ENCODE measurements at places on chromosomes 11 and 22. TPM values are rescaled to one million over a fixed set of nuclear protein-coding genes. Genes with fewer than 3 reads are reported as not detected.
A peak's percentile ranks its signal among the peaks of the same experiment; 100 is the strongest.

KCNK7 gene
- not detected for total RNA-seq

HYOU1 gene
- 303 TPM for total RNA-seq

KRTAP5-2 gene
- not detected for total RNA-seq

PIH1D2 gene
- total RNA-seq, result 1.4 TPM

C11orf52 gene
- total RNA-seq, result 5.0 TPM

FLRT1 gene
- 0.14 TPM for total RNA-seq

FZD4 gene
- total RNA-seq, result 7.5 TPM

UCP3 gene
- 1.6 TPM for total RNA-seq

DNA sequence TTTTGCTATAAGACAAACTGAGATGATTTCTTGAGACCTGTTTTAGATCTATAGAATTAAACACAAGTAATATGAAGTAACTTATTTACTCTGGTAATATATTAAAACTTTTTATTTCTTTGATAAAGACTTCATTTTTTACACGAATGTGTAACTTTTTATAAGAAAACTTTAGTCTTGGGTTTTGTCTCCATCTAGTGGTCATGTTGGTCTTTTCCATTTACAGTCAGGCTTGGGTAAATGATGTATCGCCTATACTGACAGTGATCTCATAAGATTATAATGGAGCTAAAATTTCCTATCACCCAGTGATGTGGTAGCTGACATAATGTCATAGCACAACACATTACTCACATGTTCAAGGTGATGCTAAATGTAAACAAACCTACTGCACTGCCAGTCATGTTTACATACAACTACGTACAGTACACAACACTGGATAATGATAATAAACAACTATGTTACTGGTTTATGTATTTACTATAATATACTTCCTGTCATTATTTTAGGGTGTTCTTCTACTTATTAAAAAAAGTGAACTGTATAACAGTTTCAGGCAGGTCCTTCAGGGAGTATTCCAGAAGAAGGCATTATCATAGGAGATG is 7.5 kb upstream of the C11orf97 start:
- DNase-seq, result no peak

GRCh38 chr11:69361048-69361447 is 67.1 kb downstream of the MYEOV start:
- no peak for DNase-seq

DNA sequence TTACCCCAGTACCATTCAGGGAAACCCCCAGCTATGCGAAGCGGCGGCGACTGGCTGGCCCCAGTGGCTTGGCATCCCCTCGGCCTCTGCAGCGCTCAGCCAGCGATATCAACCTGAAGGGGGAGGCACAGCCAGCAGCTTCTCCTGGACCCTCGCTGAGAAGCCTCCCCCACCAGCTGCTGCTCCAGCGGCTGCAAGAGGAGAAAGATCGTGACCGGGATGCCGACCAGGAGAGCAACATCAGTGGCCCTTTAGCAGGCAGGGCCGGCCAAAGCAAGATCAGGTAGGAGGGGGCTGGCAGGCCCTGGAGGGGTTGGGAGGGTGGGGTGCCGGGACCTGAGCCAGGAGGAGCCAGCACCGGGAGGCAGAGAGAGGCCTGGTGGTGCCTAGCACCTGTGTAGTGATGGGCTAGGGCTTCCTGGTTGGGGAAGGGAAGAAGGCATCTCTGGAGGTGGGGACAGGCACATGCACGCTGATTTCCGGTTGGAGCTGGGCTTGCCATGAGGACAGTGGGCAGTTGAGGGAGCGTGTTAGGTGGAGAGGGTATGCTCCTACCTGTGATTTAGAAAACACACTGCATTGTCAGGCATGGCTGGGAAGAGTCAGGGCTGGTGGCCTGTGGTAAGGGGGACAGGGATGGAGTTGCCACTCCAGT is 22.3 kb downstream of the SHANK3 start:
- no peak for DNase-seq

GRCh38 chr11:86632499-86633269 is 39.7 kb downstream of the ME3 start:
- DNase-seq, result peak; percentile 97

DNA sequence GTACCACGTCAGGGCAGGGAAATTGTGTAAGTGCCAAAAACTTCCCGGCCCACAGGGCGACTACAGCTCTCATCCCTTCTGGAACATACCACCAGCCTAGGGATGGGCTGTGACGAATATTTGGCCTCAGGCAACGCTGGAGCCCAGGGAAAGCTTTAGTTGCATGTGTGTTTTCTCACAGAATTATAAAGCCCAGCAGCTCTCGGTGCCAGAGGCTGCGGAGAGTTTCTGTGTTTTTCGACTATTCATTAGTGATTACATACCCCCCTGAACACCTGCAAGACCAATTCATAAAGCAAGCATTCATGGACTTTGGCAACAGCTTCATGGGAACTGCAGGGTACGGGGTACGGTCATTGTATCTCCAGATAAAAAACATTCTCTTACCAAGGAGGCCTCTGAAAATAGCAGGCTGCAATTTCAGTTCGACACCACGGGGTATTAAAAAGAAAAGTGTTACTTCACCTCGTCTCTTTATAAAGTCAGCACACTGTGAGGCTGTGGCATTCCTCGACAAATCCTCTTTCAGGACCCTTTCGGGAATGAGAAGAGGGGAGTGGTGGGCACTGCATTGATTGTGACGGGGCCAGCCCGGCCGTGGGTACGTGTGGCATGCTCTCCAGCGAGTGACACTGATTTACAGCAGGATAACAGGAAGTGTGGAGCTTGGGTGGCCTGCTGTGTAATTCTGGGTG is 243.6 kb upstream of the SORL1-AS1 start:
- DNase-seq, result no peak

GRCh38 chr11:111452146-111452545 is 60.0 kb downstream of the BTG4 start:
- DNase-seq, result no peak

DNA sequence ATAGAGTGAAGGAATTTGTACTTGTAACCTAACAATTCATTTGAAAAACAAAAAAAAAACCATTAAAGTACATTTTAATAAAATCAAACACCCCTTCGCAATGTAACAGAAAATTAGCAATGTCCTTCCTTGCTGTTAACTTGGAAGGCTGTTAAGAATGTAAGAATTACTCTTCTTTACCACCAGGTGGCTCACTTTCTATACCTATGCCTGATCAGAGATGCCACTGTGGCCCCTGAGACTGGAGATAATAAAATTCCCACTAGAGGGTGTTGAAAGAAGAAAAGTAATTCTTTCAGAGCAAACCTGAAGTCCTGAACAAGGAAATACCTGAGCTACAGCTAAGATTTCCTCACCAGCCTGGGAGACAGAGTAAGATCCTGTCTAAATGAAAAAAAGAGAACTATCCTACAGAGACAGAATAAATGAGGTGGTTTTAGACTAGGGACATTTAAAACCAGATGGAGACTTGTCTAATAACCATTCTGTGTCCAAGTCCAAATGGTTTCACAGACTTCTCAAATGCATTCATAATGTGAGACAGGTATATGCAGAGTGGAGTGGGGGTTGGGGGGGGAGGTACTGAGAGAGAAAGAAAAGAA is 1089.3 kb downstream of the FAM181B start:
- peak; percentile 31 for DNase-seq

GRCh38 chr11:111357150-111358037 is 21.7 kb downstream of the POU2AF1 start:
- no peak for DNase-seq

- peak; percentile 94 for DNase-seq
These were observed 47.8 kb downstream of the DBX1 start for GRCh38 chr11:20112291-20113148.

- no peak for DNase-seq
These were observed 673 bp upstream of the MYO7A start for GRCh38 chr11:77127235-77127911.

- no peak for DNase-seq
These were observed 12.7 kb upstream of the C11orf91 start for GRCh38 chr11:33713151-33713855.

GRCh38 chr11:83835423-83835822 is 549.3 kb upstream of the CCDC90B start:
- DNase-seq, result no peak

DNA sequence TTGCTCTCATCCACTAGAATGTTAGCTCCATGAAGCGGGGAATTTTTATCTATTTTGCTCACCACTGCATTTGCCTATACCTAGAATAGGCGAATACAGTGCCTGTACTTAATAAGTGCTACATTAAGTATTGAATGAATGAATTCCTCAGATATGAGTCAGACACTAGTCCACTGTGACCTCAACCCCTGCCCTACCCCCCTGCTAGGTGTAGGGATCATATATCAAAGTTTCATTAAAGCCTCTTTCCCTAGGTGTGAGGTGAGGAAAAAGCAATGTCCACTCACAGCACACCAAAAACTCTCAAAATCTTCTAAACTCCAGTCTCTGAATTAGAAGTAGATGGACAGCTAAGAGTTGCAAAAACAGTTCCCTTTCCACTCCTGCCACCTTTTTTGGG is 9.8 kb upstream of the PSMA1 start:
- no peak for DNase-seq
